Skin of body (tissue), 3 donors: ENCODE measurements at places on chromosomes 2 and 18.

DNA sequence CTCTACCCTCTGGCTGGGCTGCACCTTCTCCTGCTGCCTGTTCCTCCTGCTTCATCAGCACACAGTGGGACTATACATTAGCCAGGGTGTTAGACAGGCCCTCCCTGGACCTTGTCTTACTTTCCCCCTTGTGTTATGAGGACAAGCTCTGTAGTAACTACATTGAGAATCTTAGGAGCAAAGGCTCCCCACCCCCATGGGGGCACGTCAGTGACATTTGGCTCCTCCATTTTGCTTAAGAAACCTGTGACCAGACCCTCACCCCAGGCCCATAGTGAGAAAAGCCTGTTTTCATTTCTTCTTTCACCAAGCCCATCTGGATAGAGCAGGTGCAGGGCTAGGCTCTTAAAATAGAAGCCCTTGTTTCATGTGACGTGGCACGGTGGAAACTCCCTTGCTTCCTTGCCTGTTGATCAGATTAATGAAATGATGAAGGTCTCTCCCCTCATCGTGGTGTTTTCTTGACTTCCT, 146.7 kb downstream of the RPIA start:
- DNase-seq: no peak

- DNase-seq: no peak
Measured at GRCh38 chr2:171545086-171545485, 22.8 kb downstream of the CYBRD1 start.

DNA sequence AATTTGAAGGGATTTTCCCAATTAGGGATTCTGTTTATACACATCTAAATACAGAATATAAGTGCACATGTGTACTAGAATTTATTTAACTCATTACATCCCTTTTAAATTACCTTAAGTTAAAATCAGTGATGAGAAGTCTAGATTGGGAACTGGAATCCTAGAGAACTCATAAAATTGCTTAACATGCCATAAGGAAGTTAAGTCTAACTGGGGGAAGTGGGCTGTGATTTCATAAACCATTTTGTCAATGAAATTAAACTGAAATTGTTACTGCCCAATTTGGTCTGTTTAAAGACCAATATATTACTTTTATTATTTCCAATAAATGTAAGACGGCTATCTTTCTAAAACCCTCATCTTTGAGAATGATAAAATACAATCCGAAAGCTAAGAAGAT, 72.3 kb upstream of the CD226 start:
- no peak for DNase-seq

GRCh38 chr18:77206676-77207374, 42.8 kb upstream of the GALR1 start:
- DNase-seq: no peak

- DNase-seq: no peak
Measured at GRCh38 chr2:45567288-45567963, 43.6 kb downstream of the SRBD1 start.

DNA sequence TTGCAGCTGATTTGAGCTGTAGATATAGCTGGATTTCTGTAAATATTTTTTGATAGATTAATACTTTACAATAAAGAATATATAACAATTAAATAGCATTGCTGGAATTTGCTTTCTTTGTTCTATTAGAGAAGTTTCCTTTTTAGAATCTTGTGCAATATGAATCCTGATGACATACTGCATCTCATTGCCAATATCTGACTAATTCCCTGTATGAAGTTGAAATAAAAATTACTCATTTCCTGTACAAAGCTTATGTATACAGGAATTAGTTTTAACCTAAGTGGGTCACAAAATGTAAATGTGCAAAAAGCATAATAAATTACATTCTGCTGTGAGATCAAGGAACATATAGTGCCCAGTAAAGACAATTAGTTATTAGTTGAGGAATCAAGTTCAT, 72.8 kb upstream of the TMEFF2 start:
- DNase-seq: peak; percentile 14

GRCh38 chr18:50720325-50720674, 99.5 kb downstream of the MRO start:
- DNase-seq: no peak

GRCh38 chr2:80687524-80687923, 383.0 kb upstream of the LRRTM1 start:
- no peak for DNase-seq

DNA sequence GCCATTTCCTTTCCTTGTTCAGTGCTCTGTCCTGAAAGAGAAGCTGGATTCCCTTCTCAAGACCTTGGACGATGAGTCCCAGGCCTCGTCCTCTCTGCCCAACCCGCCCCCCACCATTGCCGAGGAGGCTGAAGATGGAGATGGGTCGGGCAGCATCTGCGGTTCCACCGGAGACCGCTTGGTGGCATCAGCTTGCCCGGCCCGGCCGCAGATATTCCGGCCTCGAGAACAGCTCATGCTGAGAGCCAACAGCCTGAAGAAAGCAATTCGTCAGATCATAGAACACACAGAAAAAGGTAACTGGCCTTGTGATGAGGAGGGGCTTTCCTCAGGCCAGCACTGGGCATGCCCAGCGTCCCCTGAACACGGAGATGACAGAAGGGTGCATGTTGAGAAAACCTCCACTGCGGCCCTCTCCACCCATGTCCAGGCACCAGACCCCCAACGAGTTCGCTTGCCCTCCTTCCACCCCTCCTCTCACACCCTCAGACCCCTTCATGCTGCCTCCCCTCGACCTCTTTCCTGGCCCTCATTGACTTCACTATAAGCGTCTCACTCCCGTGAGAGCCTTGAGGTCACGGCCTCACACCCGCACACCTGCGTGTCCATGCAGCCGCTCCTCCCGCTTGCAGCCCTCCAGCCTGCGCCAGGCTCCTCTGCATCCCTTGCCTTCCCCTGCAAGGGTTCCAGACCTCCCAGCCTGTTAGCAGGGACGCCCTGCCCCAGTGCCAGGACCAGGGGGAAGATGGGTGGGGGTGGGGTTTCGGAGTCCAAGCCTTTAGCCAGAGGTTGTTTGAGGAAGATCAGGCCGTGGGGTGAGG, 95.0 kb downstream of the DGKD start:
- DNase-seq: no peak

DNA sequence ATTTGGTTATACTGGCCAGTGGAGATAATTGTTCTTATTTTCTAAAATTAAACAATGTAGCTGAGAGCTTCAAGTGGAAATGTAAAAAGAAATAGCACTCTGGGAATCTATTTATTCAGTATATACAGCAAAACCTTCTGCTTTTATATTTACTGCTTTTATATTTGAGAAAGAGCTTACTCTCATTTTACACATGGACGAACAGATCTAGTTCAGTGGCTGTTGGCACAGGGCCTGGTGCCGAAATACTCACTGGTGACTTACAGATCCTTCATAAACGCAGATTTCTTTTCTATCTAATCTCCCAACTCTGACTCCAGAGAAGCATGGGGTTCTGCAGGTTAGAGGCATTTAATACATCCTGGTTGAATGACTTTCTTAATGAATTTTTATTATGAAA, 266.2 kb downstream of the ASXL3 start:
- no peak for DNase-seq

- no peak for DNase-seq
Measured at GRCh38 chr2:179596018-179596417, 265.4 kb downstream of the ZNF385B start.

- no peak for DNase-seq
Measured at GRCh38 chr2:15399241-15399640, 161.9 kb downstream of the NBAS start.

DNA sequence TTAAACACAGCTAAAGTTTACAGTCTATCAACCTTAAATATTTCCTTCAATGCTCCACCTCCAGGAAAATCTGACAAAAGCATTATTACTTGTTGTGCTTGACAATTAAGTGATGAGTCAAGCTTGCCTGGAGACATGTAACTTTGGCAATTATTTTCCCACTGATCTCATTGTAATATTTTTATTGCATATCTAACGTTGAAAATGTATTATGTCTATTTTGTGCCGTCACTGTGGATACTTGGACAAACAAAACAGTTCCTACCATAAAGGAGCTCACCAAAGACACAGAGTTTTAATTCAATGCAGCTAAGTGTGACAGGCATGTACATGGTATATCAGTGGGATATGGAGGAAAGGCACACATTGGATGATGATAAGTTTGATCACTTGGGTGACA, 24.7 kb downstream of the RNF103 start:
- DNase-seq: peak; percentile 5

GRCh38 chr2:81981585-81981984, 1677.0 kb upstream of the LRRTM1 start:
- DNase-seq: no peak

GRCh38 chr2:16293398-16293797, 353.0 kb downstream of the MYCN start:
- DNase-seq: no peak

DNA sequence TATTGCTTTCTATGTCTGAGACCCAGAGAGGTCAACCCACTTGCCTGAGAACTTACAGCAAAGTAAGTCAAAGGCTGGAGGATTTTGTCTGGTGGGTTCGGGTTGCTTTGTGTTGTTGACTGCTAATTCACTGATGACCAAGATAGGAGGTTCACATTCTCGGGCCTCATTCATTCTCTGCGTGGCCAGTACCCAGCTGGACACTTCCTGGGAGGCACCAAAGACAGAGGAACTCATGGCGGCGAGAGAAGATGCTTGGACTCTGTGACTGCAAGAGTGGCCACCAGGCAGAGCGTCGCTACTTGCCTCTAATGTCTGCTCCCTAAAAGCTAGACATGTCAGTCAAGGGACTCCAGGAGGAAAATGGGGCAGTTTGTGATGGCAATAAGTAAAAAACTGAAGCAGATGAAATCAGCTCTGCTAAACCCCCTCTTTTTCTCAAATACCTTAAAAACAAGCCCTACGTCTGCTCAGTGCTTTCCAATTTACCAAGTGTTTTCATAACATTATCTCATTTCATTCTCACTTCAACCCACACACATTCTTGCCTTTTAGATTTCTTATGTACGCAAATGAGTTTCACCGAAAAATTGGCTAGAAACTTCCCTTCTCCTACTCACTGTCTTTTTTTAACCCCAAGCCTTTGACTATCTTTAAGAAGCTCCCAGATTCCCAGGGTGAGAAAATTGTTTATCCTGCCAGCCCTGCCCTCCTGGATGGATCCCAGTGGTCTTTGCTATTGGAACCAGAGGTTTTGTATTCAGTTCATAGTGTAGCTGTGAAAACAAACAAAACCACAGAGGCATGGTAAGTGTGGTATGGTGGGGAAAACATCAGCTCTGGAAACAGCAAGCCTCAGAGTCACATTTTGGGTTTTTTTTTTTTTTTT, 4.9 kb upstream of the LBH start:
- DNase-seq: no peak

GRCh38 chr18:37987901-37988300, 422.3 kb upstream of the CELF4 start:
- DNase-seq: no peak

GRCh38 chr18:26813043-26813442, 52.5 kb downstream of the AQP4 start:
- DNase-seq: no peak

GRCh38 chr18:11392980-11393885, 216.2 kb upstream of the SLC35G4 start:
- DNase-seq: peak; percentile 46

DNA sequence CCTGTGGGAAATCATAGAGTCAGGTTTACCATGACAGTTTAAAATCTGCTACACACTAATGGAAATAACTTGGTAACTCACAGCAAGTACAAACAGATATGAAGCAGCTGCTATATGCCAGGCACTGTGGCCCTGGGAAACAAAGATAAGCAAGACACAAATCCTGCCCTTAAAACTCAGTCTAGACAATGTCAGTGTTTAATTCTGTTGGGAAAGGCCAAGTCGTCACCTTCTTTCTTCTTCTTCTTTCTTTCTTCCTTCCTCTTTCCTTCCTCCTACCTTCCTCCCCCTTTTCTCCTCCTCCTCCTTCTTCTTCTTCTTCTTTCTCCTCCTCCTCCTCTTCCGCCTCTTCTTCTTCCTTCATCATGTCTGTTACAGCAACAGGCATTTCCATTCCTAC, 26.8 kb downstream of the PLEK start:
- no peak for DNase-seq

GRCh38 chr2:231568785-231569435, 23.8 kb upstream of the TEX44 start:
- no peak for DNase-seq

- no peak for DNase-seq
Measured at GRCh38 chr2:203492965-203493364, 42.1 kb downstream of the RAPH1 start.

DNA sequence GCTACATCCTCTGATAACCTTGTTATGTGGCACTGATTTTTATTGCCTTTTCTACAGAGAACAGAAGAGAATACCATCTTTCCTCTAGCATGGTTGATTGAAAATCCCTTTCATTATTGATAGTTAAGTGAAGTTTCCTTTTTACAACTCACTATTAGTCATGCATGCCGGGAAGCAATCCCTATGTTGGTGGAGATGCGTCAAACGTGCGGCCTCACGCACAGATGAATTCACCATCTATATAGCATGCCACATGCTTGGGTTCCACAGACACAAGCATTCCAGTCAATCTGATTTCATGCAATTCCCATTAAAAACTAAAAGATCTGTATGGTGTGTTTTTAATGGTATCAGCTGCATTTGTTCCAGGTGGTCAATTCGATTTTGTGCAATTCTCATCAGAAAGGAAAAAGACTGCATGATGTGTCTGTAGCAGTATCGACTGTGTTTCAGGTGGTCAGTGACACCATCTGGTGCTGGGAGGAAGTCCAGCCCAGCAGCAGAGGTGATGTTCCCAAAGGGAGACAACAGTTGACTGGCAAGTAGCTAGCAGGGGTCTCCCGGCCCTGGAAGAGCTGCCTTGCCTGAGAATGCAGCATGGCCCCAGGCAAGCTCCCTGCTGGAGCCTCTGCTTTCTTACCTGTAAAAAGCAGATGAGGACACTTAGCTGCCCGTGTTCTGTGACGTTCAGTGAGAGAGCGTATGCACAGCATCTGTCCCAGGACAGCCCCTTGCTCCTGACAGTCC, 151.3 kb upstream of the NCK2 start:
- DNase-seq: no peak

GRCh38 chr2:5698134-5698533, 6.0 kb downstream of the SOX11 start:
- DNase-seq: no peak

DNA sequence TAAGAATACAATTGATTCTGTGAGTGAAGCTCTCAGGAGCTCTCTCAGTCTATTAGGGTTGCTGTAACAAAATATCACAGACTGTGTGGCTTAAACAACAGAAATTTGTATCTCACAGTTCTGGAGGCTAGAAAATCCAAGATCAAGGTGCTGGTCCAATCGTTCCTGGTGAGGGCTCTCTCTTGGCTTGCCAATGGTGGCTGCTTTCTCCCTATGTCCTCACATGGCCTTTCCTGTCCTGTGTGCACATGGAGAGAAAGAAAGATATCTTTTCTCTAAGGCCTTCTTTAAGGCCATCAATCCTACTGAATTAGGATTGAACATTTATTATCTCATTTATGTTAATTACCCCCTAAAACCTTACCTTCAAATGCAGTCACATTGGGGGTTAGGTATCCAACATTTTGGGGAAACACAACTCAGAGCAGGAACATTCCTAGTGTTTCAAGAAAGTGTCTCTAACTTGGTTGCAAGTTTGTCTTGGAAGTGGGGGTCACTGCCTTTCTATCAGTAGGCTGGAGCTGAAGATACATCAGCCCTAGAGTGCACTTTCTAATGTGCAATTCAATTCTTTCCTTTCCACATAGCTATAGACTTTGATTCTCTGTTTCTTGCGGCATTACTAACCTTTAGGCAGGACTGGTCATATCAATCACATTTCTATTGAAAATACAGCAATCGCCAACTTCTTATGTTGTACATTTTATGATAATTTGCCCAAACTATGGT, 24.8 kb downstream of the TFPI start:
- no peak for DNase-seq

- DNase-seq: no peak
Measured at GRCh38 chr2:119434664-119435063, 3.0 kb downstream of the TMEM37 start.

GRCh38 chr2:85263591-85263990, 64.2 kb downstream of the TGOLN2 start:
- DNase-seq: no peak
